ENCODE measurements at places on chromosomes 7 and 10.

DNA sequence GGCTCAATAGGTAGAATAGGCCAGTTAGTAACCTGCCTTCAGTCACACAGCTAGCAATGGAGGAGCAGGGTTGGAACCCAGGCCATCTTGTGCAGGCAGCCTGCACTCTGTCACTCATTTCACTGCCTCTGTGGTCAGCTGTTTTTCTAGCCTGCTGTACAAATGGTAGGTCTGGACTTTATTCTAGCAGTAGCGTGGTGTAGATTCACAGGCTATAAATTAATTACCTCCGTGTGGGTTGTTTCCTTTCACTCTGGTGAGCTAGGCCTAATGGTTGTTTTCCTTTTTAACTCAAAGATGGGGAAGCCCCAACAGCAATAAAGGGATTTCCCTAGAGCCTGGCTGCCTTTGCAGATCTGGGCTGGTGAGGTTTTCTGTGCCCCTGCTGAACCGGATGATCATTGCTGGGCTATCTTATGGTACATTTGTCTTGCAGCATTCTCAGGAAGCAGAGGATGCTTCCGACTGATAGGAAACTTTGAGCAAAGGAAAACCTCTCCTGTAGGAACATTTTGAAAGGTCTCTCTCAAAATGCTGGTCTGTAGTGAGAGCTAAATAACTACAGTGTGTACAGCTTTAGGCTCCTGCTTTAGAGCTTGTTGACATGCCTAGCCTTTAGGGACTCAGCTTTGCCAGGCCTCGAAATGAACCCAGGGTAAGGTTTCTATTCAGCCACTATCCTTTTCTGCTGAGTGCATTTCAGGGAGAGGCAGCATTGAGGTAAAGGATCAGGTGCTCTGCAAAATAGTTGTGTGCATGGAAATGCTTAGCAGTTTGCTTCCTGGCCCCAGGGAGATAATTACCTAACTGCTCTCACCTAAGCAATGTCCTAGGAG is 157.4 kb downstream of the ST7 start:
- no peak for DNase-seq

DNA sequence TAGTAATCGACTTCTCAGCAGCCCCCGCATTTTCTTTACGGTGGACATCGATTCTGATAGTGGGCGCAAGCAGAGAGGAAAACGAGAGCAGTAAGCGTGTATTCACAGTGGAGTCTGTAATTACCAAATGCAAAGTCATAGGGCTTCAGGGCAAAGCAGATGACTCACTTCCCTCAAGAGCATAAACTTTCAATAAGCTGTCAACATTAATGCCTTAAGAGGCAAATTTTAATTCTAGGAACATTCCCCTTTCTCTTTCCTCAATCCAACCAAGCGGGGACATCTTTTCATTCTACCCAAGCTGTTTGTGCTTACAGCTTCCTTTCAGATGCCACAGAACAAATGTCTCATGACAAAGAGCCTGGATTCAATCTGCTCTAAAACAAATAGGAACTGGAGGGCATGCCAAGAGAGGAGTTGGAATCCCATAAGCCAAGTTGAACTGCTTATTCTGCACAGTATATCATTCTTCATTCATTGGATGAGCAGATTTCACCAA is 48.6 kb downstream of the MALSU1 start:
- DNase-seq: peak; percentile 97

DNA sequence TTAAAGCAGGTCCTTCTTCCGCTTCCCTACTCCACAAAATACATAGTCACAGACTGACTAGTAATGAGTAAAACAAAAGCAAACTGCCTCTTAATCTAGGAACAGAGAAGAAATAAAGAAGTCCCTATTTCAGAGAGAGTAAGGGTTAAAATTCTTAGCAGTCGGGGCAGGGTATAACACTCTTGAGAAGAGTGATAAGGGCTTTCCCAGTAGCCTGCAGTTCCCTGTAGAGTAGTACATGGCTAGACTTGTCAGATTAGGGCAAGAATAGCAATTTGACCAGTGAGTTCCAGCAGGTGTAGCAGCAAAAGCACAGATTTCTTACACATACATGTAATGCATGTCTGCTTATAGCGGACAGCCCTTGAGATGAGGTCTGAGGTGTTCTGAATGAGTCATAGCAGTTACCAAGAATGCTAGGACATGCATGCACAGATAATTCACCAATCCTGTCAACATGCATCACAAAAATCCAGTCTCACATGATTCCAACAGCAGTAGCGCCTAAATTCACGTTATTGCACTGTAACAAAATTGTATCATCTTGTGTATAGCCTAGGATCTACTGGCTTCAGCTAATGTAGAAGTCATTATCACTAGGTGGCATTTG is 40.7 kb downstream of the BTRC start:
- DNase-seq: peak; percentile 11

GRCh38 chr10:78437407-78437768 is 403.7 kb downstream of the RPS24 start:
- no peak for DNase-seq

GRCh38 chr7:25832456-25832855 is 319.5 kb upstream of the NFE2L3 start:
- DNase-seq: no peak

- no peak for DNase-seq
These were observed 12.3 kb upstream of the ASB4 start for GRCh38 chr7:95473276-95473985.

DNA sequence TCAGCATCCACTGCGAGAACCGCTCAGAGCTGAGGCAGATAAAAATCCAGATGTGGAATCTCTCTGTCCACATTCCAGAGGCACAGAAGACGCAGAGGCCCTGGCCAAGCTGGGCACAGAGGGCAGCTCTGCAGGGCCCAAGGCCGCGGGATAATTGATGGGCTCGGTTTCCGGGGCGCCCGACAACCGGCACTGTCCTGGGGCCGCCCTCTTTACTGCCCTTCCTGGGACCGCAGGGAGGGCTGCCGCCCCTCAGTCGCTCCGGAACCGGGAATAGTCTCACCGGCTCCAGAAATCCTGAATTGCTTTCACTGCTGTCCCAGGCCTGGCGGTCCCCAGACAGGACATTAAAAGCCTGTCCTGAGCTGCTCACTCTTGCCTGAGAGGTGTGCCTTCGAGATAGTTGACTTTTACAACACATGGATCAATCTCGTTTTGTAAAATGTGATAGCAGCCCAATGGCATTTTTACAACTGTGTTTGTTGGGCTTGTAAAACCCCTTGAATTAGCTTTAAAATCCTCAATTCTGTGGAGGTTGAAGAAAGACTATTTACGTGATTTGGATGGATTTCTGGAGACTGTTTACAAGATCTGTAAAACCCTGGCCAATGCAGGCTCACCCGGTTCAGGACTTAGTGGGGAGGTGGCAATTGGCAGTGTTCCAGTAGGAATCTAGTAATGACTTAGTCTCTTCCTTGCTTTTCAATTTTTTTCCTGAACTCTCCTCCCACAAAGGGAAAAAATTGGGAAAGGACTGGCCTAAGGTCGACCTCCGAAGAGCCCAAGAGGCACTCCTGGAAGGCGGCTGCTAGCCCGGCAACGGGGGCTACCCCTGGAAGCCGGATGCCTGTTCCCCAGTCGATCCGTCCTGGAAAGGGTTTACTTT is 1.4 kb upstream of the HOXA6 start:
- DNase-seq: no peak

- no peak for DNase-seq
These were observed 14.7 kb upstream of the PNLIPRP2 start for GRCh38 chr10:116606061-116606483.

DNA sequence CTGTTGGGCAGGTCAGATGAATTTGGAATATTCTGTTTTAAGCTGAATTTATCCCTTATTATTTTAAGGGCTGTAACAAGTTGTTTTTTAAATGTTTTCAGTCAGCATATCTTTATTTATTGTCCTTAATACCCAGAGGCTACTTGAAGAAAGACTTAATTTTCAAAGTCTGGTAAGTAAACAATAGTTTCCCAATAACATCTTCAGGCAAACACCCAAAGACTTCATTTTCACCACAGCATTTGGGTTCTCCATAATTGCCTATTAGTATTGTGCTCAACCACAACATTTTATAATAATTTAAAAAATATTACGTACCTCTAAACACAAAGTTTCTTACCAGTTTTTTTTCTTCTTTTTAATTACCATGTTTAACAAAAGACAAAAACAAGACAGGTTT is 60.0 kb upstream of the MKLN1 start:
- DNase-seq: no peak

- no peak for DNase-seq
These were observed 109.7 kb downstream of the NT5C2 start for GRCh38 chr10:103083266-103083976.
